CD4-positive, alpha-beta T cell treated with Interleukin-10 for 1 hour (primary cell): ENCODE measurements at places on chromosomes 6 and 20.

DNA sequence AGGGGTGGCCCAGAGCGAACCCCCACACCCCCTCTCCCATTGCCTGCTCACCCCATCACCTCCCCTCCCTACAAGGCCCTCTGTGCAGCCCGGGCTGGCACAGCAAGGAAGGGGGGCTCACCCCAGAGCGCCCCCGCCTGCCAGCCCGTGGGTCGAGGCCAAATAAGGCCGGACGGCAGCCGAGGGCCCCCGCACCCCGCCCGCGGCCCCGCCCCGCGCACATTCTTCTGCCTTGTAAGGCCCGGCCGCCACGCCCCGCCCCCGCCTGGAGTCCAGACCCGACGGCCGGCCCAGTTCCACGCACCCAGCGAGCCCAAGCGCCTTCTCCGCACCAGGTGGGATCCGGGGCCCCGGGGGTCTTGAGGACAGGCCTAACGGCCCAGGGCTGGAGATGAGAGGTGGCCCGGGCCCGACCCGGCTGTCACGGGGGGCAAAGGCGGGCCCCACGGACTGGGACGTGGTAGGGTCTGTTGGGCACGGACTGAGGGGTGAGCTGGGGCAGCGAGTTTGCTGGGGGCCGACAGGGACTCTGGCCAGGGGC lies at the start of gene MYL9:
Gene MYL9, plus strand, starts transcription at position 293 of the 541 bp plus-strand sequence. CDS start 3,366 bp downstream, outside the sequence.
- no peak for DNase-seq

- no peak for DNase-seq
Observed at GRCh38 chr6:16713597-16713996, 47.7 kb downstream of the ATXN1 start.

DNA sequence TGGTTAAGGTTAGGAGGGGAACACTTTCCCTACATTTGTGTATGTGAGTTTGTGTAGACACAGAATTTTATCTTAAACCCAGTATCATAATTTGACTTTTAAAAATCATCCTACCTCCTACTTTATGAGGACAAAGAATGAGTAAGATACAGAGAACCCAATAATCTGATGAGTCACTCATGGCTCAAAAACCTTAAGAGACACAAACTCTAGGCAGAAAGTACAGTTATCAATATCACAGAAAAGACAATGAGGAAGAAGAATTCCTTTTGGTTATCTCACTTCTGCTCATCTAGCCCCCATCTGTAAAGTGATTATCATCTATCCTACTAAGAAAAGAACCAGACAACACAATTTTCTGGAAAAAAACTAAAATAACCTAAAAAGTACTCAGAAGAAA lies 87.7 kb downstream of the EPB41L2 start:
- no peak for DNase-seq

GRCh38 chr6:23316131-23316530 lies 746.8 kb downstream of the HDGFL1 start:
- DNase-seq: no peak
